ENCODE measurements at places on chromosomes 2 and 18.

DNA sequence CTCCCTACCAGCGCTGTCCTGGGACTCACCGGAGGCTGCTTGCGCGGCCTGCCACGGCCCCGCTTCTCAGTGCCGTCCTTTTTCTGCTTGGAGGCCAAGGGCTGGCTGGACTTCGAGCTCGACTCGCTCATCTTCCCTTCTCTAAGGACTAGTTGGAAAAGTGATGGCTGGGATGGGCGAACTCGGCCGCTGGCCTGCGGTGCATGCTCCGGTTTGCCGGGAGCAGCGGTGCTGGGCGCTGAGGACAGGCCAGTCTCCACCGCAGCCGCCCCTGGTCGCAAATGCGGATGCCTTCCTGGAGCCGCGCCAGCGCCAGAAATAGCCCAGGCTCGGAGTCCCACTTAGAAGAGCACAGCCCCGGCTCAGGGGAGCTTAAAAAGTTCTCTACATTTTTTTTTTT is 3.1 kb downstream of the C2orf81 start:
- no peak for DNase-seq

DNA sequence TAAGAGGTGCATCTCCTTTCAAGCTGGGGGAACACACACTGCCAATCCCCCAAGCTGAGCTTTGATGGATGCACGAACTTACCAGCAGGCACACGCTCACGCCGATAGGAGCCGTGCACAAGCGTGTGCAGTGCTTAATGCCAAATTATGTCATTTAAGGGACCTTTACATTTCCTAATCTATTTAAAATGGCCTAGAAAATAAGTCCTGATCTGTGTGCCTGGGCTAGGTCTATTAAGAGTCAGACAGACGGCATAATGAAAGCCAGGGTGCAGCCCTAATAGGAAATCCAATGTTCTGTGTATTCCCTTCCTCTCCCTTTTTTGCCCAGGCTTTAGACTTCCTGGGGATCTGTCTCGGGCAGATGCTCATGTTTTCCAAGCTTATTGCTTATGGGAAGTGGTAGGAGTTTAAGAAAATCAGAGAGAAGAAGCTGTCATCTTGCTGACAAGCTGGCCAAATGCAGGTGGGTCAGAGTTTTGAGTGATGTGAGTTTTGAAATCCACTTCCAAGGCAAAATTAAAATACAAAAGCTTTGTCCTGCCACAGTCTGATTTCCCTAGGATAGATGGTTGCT is 142.6 kb downstream of the MYT1L start:
- no peak for DNase-seq

DNA sequence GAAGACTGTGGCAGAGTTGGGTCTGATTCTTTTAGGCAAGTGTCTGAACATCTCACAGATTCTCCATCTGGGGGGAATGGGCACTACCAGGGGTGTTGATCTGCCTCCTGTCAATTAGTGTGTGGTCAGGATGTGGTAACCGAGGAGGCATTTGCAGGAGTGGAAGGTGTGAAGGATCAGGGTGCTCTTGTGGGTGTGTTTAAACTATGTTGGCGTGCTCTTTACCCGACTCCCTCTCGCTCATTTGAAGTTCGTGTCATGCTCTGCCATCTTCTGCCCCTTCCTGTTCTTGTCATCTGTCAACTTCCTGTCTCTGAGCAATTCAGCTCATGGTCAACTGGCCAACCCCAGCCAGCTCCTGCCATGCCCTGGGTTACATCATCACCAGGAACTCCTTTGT is 107.9 kb downstream of the RTN4 start:
- DNase-seq: no peak

GRCh38 chr18:24138789-24139616 is at the start of gene CABYR:
Gene CABYR, plus strand, starts transcription at chr18:24139062. Its CDS starts 4,053 bp downstream, at chr18:24143115.
- peak; percentile 79 for DNase-seq

GRCh38 chr2:118752762-118753429 is 94.6 kb downstream of the EN1 start:
- no peak for DNase-seq

DNA sequence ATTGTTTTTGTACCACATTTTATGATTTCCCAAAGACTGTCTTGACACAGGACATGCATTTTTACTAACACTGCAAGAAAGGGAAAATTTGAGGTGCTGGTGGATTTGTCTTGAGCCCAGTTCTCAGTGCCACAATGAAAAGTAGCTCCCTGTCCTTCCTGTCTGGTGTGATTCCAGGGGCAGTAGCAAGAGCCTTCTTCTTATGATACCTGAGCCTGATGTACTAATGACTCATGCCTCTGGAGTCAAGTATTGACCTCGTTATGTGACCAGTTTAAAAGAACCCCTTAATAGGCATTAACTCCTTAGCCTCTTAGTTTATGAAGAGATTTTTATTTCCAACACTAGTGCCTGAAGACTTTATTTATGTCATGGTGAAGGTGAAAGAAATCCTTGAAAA is 728.6 kb downstream of the SLC4A3 start:
- no peak for DNase-seq

GRCh38 chr2:233245406-233245805 is 6.1 kb upstream of the ATG16L1 start:
- no peak for DNase-seq

- no peak for DNase-seq
Observed at GRCh38 chr2:212928681-212929080, 222.7 kb downstream of the IKZF2 start.

DNA sequence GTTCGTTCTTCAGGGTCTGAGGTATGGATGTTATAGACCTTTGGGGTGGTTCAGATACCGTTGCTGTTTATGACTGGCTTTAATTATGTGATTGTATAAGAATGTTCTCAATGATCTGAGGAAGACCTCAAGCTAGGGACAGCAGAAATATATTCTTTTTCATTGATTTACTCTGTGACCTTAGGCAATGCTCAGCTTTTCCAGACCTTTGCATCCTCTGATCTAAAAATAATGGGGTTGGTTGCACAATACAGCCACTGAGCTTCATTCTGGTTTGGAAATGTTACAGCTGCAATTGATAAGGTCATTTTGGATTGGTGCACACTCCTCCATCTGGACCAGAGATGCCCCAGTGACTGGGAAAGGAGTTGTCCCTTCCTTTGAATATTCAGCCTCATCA is 17.2 kb upstream of the CABYR start:
- DNase-seq: no peak

DNA sequence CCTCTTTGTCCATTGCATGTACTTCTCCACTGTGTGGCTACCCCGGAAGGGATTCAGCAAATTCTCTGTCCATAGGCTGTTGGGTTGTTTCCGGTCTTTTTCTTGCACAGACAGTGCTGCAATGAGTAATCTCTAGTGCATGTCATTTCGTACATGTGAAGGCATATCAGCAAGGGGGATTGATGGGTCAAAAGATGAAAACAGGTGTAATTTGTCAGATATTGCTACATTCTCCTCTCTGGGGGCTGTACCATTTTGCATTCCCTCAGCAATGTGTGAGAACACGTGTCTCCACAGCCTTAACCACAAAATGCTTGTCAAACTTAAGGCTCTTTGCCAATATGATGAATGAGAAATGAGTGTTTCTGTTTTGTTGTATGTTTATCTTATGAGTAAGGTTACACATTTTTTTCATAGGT is 60.5 kb downstream of the KLHL29 start:
- no peak for DNase-seq

GRCh38 chr18:27843783-27844777 is 332.9 kb downstream of the CDH2 start:
- no peak for DNase-seq

DNA sequence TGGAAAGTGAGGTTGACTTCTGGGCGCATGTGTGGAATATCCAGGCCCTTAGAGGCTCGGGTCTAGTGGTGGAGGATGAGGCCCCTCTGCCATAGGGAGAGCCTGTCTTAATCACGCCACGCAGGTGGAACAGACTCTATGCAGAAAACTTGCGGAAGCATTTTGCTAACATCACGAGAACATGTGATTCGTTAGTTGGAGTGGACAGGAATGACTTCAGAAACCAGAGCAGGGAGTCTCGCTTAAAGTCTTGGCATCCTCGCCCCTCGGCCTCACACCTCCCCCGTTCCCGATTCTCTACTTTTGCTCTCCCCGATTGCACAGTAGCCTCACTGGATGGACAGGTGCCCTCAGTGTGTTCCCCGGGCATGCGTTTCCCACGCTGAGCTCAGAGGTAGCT is 333.4 kb downstream of the GBX2 start:
- DNase-seq: no peak

GRCh38 chr2:69973335-69973735 is 11.9 kb upstream of the ASPRV1 start:
- DNase-seq: no peak

- no peak for DNase-seq
Observed at GRCh38 chr2:162636206-162636728, 202.3 kb downstream of the KCNH7 start.

- no peak for DNase-seq
Observed at GRCh38 chr2:241358470-241358869, 2.4 kb downstream of the FARP2 start.

GRCh38 chr18:6039055-6039454 is 143.7 kb upstream of the TMEM200C start:
- no peak for DNase-seq

DNA sequence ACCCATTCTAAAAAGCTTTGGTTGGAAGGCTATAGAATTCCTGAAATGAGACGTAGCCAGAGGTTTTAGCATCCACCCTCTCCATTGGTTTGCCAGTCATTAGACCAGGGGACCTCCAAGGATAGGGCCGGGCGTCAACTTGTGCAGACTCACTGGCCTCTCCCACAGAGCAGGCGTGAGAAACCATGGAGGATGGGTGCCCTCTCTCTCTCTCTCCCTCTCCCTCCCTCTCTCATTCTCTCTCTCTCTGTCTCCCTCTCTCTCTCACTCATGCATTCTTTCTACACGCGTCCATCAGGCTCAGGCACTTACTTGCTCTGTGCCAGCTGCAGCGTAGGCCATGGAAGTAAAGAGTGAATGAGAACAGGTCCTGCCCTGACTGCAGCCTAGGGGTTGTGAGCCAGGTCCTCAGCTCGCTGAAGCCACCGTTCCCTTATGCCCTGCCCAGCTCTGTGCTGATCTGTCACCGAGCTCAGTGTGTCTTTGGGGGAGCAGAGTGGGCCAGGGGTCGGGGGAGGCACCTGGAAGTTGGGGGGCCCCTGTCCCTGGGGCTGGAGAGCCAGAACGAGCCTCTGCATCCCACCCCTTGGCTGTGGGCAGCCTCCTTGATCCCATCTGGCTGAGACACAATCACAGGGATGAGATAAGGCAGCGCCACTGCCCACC is 304.4 kb upstream of the HS6ST1 start:
- no peak for DNase-seq

GRCh38 chr2:126436411-126436810 is 219.5 kb upstream of the GYPC start:
- DNase-seq: no peak

DNA sequence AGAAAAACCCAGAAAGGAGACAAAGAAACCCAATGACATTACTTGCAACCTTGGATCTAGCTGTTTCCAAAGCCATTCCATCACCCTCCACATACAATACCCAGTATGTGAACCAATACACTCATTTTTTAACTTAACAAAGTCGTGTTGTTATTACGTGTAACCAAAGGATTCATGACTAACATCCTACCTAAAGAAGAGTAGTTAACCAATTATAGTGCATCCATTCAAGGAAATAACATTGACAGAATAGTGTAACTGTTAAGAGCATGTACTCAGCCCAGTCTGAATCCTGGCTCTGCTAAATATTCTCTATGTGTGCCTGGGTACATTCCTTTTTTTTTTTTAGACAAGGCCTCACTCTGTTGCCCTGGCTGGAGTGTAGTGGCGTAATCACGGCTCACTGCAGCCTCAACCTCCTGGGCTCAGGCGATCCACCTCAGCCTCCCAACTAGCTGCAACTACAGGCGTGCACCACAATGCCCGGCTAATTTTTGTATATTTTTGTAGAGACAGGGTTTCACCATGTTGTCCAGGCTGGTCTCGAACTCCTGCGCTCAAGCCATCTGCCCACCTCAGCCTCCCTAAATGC is 9.9 kb downstream of the TLK1 start:
- no peak for DNase-seq

- no peak for DNase-seq
Observed at GRCh38 chr18:63321291-63321690, 1.7 kb upstream of the BCL2 start.

- DNase-seq: no peak
Observed at GRCh38 chr2:172089633-172090032, 4.3 kb downstream of the DLX1 start.

DNA sequence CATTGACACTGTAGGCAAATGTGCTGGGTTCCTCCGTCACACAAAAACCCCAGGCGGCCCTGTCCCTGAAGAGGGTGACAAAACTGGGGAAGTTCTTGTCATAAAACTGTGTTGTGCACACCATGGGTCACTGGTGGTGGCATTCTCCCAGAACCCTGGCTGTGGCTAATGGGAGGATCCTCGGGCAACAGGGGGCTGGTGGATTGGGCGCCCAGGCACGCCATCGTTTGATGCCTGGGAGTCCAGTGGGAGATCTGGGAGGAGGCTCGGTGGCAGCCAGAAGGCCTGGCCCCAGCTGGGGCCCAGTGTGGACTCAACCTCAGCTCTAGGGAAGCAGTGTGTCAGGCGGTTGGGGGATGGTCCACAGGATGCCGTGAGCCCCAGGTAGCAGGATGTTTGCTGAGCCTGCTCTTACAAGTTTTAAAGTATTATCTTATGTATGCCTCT is 140.7 kb downstream of the ACOXL start:
- no peak for DNase-seq

GRCh38 chr2:178807227-178808008 is at the start of gene TTN:
Gene TTN, minus strand, starts transcription at chr2:178807423. Its CDS starts 2,781 bp downstream, at chr2:178804642.
- DNase-seq: no peak

DNA sequence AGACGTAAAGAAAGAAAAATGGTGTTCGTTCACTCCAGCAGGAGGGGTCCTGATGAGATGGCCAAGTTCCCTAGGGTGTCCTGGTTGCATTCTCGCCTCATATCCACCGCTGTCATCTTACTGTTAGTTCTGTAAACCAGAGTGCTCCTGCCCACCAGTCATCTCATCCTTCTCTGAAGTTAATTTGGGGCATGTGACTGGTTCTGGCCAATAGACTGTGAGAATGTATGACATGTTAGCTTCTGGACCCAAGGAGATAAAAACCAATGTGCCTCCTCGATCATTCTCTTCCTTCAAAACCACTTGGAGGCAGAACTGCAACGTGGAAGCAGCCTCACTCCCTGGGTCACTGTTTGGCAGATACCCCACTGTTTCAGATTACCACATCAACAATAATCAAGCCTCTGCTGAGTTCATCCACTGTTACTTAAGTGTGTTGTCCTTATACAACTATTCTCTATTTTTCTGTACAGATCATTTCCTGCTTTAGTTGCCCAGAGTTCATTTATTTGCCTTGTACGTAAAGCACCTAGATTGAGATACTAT is 759.1 kb downstream of the TSN start:
- DNase-seq: no peak
